ENCODE measurements at places on chromosomes 12 and 14.

DNA sequence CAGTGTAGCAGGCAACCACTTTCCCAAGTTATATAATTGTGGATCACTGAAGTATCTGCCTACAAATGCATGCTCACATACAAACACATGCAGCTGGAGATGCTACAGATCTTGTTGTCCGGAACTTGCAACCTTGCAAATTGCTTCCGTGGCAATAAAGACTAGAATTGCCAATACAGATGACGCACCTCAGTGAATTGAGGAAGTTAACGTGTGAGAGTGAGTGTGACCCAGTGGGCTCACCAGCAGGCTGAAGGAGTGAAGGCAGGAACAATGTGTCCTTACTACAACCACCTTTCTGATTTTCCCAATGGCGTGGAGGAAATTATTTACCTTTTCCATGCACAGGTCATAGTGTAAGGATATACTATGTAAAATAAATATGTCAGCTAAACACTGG lies 89.4 kb upstream of the GRIP1 start:
- no peak for DNase-seq

GRCh38 chr12:124440841-124441381 lies 126.5 kb downstream of the NCOR2 start:
- DNase-seq: no peak

GRCh38 chr14:68292441-68293215 lies 473.0 kb downstream of the RAD51B start:
- DNase-seq: no peak

DNA sequence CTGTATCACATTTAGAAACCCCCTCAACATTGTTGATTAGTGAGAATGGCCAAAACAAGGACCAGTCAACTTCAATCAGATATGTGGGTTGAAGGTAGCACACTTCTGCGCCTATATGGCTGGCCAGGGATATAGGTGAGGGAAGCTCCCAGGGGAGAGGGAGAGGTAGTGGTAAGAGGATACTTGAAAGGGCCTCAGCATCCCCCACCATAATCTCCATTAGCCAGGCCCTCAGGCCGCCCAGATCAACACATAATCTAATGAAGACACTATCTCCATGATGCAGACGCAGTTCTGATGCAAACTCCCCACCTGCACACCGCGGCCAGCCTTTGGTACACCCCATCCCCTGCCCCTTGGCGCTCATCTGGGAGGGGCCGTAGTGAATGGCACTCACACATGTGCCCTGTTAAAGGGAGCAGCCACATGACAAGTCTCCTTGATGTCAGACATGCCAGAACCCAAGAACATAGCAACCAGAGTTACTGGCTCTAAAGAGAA lies 158.0 kb downstream of the TMEM132C start:
- no peak for DNase-seq

GRCh38 chr14:55731311-55731872 lies 151.4 kb downstream of the KTN1 start:
- no peak for DNase-seq

DNA sequence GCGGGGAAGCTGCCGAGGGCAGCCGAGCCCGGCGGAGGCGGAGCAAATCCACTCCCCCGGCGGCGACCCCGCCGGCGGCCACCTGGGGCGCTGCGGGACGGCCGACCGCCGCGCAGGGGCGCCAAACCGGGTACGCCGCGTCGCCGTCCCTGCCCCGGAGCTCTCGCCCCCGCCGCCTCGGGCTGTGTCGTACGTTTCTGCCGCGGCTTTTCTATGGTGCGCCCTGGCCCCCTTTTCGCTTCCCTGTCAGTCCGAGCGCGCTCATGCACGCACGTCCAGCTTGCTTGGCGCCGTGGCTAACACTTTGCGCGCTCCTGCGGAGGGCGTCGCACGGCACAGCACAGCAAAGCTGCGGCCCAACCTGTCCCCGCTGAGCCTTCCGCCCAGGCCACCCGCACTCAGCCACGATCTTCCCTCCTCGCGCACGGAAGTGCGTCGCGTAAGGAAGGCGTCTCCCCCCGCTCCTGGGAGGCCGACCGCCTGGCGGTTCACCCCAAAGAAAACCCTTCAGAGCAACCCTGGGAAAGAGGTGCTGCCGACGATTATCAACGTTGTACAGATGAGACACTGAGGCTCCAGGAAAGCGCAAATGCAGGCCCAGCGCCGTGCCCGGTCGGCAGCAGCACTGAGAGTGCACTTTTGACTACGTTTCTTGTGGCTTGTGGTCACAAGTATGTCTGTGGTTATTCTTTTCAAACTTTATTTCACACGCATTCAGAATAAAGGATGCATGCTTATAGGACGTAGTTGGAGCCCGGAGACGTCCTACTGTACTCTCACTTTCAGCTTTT lies at the start of gene HECTD1:
Gene HECTD1, minus strand, starts transcription at position 39 of the 791 bp plus-strand sequence. CDS start 1,857 bp downstream, outside the sequence.
- peak; percentile 96 for DNase-seq

DNA sequence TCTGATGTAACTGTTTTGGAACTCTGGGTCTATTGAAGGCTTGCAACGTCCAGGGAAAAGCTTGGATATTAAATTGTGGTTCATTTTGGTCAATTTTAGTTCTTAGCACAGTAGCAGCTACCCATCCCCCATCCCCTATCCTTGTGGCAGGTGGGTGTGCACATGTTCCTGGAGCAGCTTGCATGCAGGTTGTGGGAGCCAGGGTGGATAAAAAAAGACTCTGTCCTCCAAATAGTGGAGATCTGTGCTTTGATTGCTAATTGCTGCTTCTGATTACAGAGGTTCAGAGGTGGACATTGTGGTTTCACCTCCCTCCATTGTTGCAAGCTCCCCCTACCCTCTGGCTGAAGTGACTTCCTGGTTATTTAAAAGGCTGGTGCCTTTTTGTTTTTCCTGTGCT lies 23.1 kb downstream of the ATP23 start:
- DNase-seq: no peak

DNA sequence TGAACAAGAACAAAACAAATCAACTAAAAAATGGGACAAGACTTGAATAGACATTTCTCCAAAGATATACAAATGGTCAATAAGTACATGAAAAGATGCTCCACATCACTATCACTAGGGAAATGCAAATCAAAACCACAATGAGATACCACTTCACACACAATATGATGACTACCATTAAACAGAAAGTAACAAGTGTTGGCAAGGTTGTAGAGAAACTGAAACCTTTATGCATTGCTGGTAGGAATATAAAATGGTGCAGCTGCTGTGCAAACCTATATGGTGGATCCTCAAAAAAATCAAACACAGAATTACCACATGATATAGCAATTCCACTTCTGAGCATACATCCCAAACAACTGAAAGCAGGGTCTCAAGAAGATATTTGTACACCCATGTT lies 5.2 kb downstream of the SMAGP start:
- DNase-seq: no peak

DNA sequence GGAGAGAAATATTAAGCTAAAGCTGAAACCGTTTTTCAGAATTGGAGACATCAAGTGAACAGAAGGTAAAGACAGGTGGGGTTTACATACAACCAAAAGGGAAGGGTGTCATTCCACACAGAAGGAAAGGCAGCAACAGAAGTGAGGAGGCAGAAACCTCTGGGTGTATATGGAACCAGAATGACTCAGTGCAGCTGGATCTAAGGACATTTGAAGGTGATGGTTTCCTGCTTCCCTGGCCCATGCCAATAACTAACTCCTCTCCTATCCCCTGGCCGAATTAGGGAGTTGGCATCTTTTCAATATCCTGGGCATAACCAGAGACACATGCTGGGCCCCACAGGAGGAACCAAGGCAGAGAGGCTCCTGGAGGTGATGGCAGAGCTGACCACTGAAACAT lies 8.4 kb downstream of the NCKAP5L start:
- no peak for DNase-seq

DNA sequence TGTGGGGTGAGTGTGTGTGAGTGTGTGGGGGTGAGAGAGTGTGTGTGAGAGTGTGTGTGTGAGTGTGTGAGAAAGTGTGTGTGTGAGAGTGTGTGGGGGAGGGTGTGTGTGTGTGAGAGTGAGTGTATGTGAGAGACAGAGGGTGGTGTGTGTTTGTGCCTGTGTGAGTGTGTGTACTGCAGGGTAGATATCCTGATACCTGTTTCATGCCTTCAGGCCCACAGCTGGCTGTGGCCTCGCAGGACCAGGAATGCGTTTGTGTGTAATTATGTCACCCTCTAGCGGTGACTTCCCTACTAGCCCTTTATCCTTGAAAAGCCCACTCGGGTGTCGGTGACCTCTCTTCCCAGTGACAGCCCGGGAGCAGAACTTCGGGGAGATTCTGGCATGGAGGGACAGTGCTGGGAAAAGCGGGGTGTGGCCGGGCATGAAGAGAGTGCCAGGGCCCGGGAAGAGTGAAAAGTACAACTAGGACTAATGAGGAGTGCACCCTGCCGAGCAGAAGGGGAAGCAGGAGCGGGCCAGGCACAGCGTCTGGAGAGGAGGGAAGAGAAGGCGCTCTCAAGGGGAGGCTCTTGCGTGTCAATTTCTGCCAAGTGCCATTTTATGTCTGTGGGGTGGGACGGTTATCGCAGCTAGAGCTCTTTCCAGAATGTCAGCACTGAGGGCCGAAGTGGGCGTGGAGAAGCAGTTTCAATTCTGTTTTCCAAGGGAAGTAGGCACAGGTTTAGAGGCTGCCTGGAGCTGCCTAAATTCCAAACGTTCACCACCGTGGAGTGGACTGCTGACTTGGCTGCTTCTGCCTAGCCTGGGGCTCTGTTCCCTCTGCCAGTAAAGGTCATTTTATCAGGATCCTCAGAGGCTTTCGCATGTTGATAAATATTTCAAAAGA lies 11.0 kb upstream of the FBXL14 start:
- peak; percentile 62 for DNase-seq

DNA sequence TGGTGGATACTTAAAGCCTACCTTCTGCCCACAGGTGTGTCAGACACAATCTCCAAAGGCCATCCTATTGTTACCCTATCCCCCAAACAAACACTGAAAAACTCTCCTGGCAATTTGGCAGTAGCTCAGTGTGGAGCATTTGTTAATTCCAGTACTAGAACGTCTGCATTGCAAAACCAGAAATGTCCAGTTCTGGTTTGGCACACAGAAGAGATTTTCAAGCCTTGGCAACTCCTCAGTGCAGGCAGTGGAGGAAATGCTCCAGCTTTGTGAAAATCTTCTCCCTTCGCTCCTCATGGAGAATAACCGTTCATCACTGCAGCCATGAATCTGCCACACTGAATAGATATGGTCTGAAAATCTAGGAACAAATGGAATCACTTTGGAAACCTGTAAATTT lies 5.3 kb upstream of the SOCS2 start:
- DNase-seq: no peak

DNA sequence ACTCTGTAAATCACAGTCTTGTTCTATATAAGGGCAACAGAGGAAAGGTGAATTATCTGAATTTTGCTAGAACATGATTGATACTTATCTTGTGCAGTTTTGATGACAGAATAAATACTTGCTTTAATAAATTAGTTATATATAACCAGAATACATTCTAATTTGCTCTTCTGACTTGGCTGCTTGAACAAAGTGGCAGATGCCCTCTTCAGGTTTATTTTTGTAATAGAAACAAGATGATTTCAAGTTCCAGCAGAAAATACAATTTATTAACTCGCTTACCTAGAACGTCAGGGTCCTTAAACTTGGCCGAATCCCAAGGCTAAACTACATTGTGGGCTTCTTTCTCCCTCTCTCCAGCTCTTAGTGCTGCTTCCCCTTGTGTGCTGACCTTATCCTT lies 57.6 kb upstream of the SSTR1 start:
- no peak for DNase-seq

DNA sequence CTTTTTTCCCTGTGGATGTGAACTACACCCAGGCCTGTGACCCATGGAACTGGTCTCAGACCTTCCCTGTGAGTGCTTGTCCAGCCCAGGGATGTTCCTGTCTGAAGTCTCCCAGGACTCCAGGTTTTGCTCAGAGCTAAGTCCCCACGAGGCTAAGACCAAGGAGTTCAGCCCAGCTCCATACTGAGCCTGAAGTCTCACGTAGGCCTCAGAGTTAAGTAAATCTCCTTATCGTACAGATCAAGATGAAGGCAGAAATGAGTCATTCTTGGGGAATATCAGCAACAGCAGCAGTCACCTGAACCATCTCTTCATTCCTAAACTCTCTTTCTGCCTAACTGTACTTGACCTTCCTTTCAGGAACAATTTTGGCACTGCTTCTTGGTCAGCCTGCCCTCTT lies 139.8 kb downstream of the ANO6 start:
- DNase-seq: no peak

GRCh38 chr12:41942354-41942753 lies 202.3 kb downstream of the GXYLT1 start:
- no peak for DNase-seq

GRCh38 chr12:114982760-114983159 lies 298.8 kb upstream of the TBX3 start:
- no peak for DNase-seq
